ENCODE measurements at places on chromosomes 2 and 18.

- DNase-seq = no peak
Measured at GRCh38 chr2:48295421-48295820, 234.5 kb upstream of the STON1 start.

GRCh38 chr18:48751727-48752468 lies 198.9 kb downstream of the SMAD7 start:
- no peak for DNase-seq

GRCh38 chr2:10283106-10284062 lies 19.3 kb upstream of the HPCAL1 start:
- DNase-seq = peak; percentile 79

DNA sequence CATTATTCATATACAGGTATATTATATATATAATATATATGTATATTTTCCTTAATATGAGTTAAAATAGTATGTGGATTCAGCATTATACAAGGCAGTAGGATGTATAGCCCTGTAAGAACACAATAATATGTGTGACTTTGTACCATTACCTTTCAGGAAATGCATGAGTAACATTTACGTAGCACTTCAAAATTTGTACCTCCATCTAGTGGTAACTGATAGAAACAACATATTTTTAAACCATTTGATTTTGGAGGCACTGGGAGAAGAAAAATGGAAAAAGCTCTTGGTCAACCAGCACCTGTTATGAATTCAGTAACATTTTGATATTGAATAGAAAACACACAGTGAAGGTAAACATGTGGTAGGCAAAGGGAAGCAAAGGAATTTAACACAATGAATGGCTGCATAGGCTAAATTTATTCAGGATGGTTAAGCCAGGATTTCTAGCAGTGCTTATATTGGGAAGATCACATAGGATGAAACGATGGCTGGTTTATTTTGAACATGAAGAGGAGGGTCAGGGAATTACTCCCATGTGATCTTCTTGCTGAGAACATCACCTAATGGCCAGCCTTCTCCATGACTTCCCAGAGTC lies 565.5 kb downstream of the CCDC85A start:
- DNase-seq = peak; percentile 34

DNA sequence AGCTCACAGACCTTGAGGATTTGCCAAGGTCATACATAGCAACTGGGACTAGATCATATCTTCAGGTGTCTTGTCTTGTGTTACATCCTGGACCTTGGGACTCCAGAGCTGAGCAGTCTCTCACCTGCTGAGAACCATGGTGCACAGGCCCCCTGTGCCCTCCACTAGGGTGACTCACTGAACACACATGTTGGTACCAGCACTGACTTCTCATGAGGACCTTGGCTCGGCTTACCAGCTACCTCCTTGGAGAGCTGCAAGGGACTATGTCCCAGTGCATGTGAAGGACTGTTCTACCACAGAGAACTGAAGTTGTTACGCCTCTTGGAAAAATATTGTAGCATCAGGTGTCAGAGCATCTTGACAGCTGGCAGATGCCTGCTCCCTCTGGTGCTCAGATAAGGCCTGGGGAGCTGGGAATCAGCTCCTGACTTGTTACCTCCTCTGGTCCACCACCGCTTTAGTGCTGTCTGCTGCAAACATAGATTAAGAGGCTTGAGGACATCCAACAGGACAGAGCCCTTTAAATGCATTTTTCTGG lies 72.1 kb downstream of the WDSUB1 start:
- DNase-seq = no peak

- DNase-seq = no peak
Measured at GRCh38 chr2:205556841-205557539, 125.3 kb upstream of the NRP2 start.

DNA sequence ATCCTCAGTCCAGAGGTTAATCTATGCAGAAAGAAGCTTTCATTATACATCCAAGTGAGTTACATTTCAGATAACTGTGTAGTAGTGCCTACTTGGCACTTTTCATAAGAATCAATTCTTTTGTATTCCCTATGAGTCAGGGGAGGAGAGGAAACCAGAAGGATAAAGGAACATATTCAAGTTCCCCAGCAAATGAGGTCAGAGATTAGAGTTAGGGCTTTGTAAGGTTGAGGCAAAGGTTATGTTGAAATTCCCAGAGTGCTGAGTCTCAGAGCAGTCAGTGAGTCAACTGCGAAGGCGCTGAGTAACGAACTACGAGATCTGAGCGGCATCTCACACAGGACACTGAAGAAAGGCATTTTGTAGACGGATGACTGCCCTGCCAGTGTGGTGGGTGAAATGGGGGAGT lies 25.1 kb upstream of the ME2 start:
- DNase-seq = peak; percentile 70

DNA sequence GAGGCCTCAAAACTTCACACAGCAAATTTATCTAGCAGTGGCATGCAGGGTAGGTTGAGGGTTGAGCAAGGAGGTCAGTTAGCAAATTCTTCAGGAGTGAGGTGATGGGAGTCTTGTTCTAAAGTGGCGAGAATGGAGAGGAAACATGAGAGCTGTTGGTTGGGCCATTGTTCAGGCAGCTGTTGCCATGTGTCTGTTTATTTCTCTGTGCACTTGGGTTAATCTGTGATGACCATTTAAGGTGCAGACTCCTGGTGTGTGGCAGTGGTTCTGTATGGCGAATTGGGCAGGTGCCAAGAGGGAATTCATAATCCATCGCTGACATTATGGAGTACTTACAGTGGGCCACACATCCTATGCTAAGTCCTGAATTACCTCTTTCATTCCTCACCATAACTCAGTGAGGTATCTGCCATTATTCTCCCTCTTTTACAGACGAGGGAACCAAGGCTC lies 30.4 kb downstream of the TMEM178A start:
- DNase-seq = peak; percentile 95

GRCh38 chr2:31122133-31122532 lies 16.1 kb downstream of the GALNT14 start:
- no peak for DNase-seq

GRCh38 chr2:42901076-42901640 lies 108.8 kb upstream of the HAAO start:
- DNase-seq = peak; percentile 73

- no peak for DNase-seq
Measured at GRCh38 chr2:8666581-8666980, 15.3 kb upstream of the ID2 start.

- peak; percentile 56 for DNase-seq
Measured at GRCh38 chr2:203909261-203909967, 27.1 kb upstream of the ICOS start.

Data from astrocyte (in vitro differentiated cells and primary cell).